ENCODE measurements at places on chromosomes 11 and 22.

GRCh38 chr11:102292933-102293332, 24.4 kb upstream of the BIRC3 start:
- no peak for DNase-seq

- no peak for DNase-seq
Observed at GRCh38 chr11:119551420-119552105, 128.6 kb upstream of the THY1 start.

DNA sequence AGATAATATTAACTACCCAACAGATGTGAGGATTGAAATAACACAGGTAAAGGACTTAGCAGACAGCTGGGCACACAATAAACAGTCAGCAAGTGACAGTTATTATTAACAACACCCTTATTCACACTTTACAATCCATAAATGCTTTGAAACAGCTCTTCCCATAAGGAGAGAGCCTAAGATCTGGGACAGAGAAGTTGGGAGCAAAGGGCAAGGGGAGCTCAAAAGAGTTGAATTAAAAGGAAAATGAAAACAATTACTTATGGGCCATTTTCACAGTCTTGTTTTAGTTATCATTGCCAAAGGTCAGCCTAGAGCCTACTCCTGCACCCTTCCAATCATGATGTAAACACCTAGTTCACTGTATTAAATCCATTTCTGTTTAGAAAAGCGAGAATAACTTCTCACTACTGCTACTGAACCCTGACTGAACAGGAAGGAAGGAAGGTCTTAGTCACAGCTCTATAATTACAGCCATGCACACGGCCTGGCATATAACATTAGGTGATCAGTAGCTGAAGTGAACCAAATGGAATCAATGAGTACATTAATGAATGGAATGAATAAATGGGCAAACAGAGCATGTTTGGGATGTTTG, 111.3 kb downstream of the PLEKHA7 start:
- DNase-seq = no peak

GRCh38 chr11:111347723-111348115, 31.4 kb downstream of the POU2AF1 start:
- no peak for DNase-seq

DNA sequence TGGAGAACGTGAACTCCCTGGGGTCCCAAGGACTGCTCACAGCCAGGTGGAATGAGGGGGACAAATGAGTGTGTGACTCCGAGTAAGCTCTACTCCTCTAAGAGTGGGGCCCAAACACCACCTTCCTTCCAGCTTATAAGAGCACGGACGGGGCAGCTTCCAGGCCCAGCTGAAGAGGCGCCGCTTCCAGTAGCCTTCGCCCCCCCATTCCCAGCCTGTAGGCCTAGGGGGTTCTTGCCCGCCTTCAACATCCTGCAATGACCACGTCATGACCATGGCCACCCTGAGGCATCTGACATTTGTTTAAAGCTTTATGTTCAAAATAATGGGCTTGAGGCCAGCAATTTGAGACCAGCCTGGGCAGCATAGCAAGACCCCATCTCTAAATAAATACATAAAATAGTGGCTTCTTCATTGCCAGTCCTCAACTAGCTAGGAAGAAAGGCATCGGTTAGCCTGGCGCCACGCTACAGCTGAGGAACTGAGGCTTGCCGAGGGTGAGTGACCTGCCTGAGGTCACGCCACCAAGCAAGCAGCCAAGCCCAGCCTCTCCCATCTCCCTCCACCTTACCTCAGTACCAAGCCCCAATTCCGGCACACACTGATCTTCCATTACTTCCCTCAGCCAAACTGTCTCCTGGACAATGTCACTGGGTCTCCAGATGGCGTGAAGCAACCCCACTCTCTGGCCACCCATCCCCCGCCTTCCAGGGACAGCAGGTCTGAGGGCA, 7.8 kb upstream of the TNFRSF13C start:
- no peak for DNase-seq

DNA sequence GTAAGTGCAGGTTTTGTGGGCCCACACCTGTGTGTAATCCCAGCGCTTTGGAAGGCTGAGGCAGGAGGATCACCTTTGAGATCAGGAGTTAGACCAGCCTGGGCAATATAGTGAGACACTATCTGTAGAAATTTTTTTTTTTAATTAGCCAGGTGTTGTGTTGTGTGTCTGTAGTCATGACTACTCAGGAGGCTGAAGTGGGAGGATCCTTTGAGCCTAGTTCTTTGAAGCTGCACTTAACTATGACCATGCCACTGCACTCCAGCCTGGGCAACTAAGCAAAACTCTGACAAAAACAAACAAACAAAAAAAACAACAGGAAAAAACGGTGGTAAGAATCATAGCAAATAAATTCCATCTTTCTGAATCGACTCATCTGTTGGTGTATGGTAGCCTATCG, 268.6 kb upstream of the PDGFD start:
- DNase-seq = no peak

- no peak for DNase-seq
Observed at GRCh38 chr11:36073411-36074203, 129.7 kb downstream of the LDLRAD3 start.

- no peak for DNase-seq
Observed at GRCh38 chr11:125272092-125272491, 107.5 kb downstream of the PKNOX2 start.

DNA sequence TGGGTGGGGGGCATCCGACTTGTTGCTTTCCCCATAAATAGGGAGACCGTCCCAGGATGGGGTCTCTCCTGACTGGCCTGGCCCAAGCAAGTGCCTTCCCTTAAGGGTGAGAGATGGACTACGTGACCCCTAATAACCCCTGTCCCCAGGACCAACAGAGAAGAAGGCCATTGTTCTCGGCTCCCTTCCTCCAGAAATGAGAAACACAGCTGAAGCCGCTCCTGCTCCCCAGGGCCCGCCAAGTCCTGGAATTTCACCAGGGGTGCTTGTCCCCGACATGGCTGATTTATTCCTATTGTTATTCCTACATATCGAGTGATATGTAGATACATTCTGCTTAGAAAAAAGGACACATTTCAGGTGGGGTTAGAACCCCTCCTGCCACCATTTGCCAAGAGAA, 100.8 kb downstream of the TP53I11 start:
- DNase-seq = no peak

DNA sequence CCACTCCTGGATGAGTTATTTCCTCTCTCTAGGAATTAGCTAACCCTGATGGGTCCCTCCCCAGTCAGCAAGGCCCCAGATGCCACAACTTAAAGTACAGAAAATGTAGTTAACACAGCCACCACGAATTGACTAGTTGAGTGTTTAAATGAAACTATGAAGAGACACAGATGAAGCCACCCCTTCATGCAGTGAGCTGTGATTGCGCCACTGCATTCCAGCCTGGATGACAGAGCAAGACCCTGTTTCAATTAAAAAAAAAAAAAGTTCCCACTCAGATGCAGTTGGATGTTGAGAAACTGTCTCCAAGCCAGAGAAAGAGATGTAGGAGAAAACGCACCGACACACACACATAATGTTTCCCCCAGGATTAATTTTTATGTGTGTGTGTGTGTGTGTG, 53.3 kb downstream of the SCN3B start:
- no peak for DNase-seq

GRCh38 chr11:11178671-11179638, 174.1 kb downstream of the CSNK2A3 start:
- DNase-seq = no peak

GRCh38 chr11:73308003-73308960, at the start of gene ARHGEF17:
Gene ARHGEF17 (plus strand): TSS chr11:73308276. CDS start chr11:73308639, 363 bp downstream.
- DNase-seq = peak; percentile 28

- DNase-seq = no peak
Observed at GRCh38 chr11:76524919-76525318, 80.1 kb downstream of the EMSY start.

GRCh38 chr11:2444821-2445745, at the start of gene KCNQ1:
Gene KCNQ1 (plus strand): TSS chr11:2445008. CDS start chr11:2445099, 91 bp downstream.
- DNase-seq = peak; percentile 33
